ENCODE measurements at places on chromosomes 3 and 15. TPM values are rescaled to one million over a fixed set of nuclear protein-coding genes. Genes with fewer than 3 reads are reported as not detected.

The PLA2G4E gene
- 0.08 TPM for total RNA-seq

GRCh38 chr15:50652671-50653070 lies 33.9 kb downstream of the TRPM7 start:
- no peak for DNase-seq

- DNase-seq, result no peak
These were observed 43.1 kb downstream of the FSTL1 start for GRCh38 chr3:120407508-120408287.

The MASP1 gene
- 59.7 TPM for total RNA-seq

The C3orf33 gene
- total RNA-seq, result 7.2 TPM

The DOCK3 gene
- total RNA-seq, result 6.1 TPM

GRCh38 chr3:184727357-184728009 lies 15.6 kb upstream of the MAGEF1 start:
- DNase-seq, result no peak

DNA sequence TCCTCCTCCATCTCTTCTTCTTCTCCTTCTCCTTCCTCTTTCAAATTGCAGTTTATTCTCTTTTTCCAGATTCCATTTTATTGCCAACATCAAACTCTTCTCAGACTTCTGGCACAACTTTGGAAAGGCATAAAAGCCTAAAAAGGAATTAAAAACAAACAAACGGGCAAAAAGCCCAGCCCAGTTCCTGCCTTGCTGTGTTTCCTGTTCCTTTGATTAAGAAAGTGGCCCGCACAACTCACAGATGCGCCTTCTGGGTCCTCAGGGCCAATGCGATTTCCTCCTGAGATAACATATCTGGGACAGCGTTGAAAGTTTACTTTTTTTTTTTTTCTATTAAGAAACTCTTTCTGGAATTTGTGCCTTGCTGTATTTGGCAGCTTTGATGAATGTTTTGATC lies 158.7 kb upstream of the UBE3A start:
- no peak for DNase-seq

DNA sequence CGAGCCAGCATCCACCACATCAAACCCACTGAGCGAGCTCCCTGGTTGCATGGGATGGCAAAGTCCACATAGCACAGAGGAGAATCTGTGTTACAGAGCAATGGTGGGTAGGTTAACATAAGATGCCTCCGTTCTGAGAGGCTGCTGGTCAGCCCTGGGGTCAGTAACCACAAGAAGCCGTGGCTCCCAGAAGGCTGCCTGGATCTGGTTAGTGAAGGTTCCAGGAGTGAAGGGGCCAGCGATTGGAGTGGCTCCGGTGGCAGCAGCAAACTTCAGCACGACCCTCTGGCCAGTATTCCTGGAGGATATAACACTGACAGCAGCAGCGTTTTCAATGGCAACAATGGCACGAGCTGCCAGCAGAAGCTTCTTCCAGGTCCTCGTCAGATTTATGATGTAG lies 18.4 kb upstream of the PIGZ start:
- peak; percentile 38 for DNase-seq

DNA sequence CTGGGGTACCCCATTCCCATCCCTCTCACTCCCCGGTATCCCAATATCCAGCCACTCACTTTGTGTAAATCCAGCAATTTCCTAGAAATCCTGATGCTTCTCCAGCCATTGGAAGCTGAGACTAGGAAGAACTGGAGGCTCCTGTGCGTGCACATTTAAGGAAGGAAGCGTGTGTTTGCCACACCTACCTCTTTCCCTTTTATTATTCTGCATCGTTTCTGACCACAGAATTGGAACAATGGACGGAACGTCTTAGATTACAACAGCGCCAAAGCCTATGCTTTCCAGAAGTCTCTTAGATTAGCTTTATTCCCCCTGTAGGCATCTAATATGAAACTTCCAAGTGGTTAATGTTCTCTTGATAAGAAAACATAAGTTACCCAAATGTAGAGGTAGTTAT lies 234.8 kb upstream of the TRIM42 start:
- DNase-seq, result no peak

The LRRIQ4 gene
- total RNA-seq, result not detected

The SCN11A gene
- 0.05 TPM for total RNA-seq

GRCh38 chr3:16866571-16866970 lies 18.2 kb upstream of the PLCL2 start:
- no peak for DNase-seq

DNA sequence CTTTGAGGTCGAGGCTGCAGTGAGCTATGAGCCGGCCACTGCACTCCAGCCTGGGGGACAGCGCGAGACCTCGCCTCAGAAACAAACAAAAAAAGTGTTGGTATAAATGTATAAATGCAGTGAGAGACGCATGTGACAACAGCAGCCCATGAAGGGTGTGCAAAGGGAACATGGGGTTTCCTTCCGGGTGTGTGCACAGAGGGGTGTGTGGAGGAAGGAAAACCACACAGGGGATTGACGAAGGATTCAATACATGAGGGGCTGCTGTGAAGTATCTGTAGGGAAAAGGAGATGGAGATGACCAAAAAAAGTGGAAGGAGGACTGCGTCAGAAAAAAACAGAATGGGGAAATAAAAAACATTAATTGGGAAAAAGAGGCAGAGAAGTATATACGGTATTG lies 1.1 kb downstream of the MTFMT start:
- DNase-seq, result no peak

- no peak for DNase-seq
These were observed 34.0 kb downstream of the SENP7 start for GRCh38 chr3:101478980-101479379.

GRCh38 chr15:32903591-32904290 lies 185.9 kb downstream of the GREM1 start:
- DNase-seq, result no peak

DNA sequence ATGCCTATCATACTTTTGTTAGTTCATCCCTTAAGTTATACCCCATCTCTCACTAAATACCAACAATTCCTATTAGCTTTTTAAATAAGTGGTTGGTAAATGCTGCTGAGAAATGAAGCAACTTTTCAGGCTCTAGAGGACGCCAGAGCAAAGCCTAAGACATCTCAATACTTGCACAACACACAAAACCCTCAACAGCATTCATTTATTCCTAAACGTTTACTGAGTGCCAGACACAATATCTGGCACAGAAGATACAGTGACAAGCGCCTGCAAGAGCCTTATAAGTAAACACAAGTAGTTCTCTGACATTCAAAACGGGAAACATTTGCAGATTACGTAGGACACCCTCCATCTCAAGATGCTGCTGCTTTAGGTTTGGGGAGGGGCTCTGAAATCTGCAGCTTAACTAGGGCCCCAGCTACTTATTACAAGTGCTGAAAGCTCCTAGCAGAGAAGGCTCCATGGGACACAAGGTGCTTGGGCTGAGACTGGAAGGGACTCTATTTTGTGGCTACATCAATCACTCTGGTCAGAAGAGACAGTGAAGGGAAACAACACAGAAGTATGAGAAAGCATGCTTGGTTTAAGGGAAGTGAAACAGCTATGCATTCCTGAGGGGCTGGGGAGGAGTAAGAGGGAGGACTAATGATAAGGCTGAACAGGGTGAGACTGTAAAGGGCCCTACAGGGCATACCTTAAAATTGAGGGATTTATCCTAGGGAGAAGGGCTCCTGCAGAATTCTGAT lies 311.3 kb downstream of the PLCL2 start:
- no peak for DNase-seq
